ENCODE measurements at places on chromosomes 4 and X.
A peak's percentile ranks its signal among the peaks of the same experiment; 100 is the strongest.

GRCh38 chr4:140246216-140246615 is 92.2 kb upstream of the MAML3 start:
- DNase-seq = no peak

- no peak for DNase-seq
Observed at GRCh38 chr4:178329226-178329872, 887.1 kb upstream of the AGA start.

DNA sequence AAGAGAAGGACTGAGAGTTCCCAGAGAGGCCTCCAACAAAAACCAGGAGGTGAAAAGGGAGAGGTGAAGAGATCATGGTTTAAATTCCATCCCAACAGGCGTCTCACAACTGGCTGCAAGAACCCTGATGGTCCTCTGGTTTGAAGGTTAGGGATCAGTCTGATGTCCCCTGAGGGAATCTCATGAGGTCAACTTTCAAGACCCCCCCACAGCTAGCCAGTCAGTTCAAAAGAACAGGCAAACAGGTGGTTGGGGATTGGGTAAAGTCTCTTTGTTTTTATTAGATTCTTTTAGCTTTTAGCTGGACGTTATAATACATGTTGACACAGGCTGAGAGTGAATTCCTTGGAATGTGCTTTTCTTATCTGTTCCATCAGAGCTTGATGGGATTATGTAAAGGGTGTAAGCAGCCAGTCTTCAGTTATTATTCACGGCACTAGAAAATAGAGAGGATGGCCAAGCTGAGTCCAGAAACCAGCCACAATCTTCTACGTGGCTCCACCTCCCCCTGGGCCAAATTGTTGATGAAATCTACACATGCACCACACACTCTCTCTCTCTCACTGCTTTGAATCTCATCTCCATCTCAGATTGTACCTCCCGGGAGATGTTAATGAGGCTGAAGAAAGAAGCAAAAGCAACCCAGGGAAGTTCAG is 20.8 kb downstream of the ENPP6 start:
- DNase-seq = no peak

DNA sequence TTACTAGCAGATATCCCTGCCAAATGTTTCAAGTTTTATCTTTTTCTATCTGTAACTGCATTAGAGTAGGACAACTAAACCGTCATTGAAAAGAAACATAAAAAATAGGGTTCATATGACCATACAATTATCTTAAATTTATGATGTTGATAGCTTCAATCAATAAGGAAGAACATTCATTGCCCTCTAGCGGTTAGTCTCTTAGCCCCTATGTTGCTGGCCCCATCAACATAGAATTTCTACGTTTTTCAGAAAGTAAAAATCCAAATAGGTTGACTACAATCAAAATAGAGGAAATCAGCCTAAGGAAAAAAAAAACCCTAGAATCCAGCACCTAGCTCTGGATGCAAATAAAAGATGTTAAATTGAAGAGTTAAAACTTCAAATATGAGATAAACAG is 225.1 kb upstream of the ITM2A start:
- no peak for DNase-seq

GRCh38 chr4:40121515-40121914 is 64.9 kb downstream of the N4BP2 start:
- DNase-seq = no peak

DNA sequence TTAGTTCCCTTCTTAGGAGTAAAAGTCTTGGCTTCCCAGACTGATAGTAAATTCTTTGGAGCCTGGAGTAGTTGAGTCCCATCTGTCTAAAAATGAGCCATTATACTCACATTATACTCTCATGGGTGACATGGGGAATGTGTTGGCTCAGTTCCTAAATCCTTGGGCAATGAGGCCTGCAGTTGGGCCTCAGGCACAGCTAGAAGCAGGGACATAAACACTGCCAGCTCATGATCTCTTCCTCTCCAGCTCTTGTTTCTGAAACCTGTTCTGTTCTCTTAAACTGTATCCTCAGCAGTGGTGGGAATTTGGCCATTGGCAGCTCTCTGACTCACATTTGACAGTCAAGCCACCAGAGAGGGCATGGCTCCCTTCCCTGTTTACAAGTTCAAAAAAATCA is 212.5 kb downstream of the SPATA18 start:
- DNase-seq = no peak

GRCh38 chrX:23610495-23610894 is 56.8 kb upstream of the PRDX4 start:
- no peak for DNase-seq

- no peak for DNase-seq
Observed at GRCh38 chrX:39162322-39162735, 361.1 kb downstream of the MID1IP1 start.

- no peak for DNase-seq
Observed at GRCh38 chr4:2732526-2732925, 23.6 kb downstream of the TNIP2 start.

- DNase-seq = peak; percentile 89
Observed at GRCh38 chrX:153971450-153972367, at the start of gene HCFC1. Gene HCFC1 (minus strand): TSS chrX:153971818. CDS start chrX:153970840, 978 bp downstream.

All from COR-L47 (cell line).